Head of caudate nucleus (tissue), 42 donors: ENCODE measurements at places on chromosomes 5 and 9.

GRCh38 chr9:135787776-135788575 is 86.0 kb downstream of the KCNT1 start:
- DNase-seq = no peak

DNA sequence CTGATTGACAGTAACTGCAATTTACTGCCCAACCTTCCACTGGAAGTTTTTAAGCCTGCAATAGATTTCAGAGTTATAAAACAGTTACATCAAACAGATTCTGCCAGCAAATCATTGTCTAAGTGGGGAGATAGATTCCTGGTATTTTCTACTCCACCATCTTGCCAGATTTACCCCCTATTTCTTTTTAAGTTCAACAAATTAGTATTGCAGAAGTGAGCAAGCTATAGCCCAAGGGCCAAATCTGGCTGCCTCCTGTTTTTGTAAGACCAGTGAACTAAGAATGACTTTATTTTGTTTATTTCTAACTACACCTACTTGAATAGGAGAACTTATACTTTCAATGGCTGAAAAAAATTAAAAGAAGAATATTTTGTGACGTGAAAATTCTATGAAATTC is 8.8 kb upstream of the TMEM171 start:
- no peak for DNase-seq

GRCh38 chr9:76161106-76161505 is 233.1 kb downstream of the RFK start:
- no peak for DNase-seq

GRCh38 chr9:125755340-125755739 is 8.2 kb downstream of the PBX3 start:
- no peak for DNase-seq

DNA sequence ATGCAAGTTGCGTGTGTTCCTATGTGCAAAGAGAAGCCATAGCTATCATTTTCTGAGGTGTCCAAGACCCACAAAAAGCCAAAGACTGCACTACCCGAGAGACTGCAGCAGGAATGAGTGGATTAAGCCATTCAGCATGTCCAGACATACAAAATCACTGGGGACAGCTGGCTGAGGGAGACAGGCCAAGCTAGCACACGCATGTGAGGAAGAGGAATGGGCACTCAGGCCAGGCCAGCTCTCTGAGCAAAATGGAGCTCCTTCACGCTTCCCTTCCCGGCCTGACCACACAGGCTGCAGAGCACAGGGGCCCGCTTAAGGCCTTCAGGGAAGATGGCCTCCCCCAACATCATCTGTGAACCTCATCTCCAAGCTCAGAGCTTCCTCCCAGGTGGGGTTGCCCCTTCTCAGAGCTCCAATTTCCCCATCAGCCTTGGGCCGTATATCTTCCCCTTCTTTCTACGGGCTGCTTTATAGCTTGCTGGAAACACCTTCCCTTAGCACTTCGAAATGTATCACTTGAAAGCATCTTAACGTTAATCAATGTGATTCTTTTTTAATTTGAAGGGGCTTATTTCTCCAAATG is 8.4 kb downstream of the DCANP1 start:
- DNase-seq = no peak

DNA sequence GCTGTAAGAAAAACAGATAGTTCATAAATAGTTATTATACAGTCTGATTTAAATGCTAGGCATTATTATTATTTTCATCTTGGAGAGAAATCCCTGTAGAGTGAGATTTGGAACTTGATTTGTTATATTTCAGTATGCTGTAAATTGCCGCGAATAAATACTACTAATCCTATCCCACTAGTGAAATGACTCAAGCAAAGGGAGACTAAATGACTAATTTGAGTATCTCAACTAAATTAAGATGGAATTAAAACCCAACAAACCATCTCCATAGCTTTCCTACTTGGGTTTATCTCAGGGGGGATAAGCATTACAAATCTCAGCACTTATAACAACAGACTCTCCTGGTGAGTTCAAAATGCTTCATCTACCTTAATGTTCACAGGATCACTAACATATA is 206.0 kb downstream of the MCTP1 start:
- no peak for DNase-seq

GRCh38 chr9:130227833-130228232 is 37.7 kb upstream of the HMCN2 start:
- no peak for DNase-seq

DNA sequence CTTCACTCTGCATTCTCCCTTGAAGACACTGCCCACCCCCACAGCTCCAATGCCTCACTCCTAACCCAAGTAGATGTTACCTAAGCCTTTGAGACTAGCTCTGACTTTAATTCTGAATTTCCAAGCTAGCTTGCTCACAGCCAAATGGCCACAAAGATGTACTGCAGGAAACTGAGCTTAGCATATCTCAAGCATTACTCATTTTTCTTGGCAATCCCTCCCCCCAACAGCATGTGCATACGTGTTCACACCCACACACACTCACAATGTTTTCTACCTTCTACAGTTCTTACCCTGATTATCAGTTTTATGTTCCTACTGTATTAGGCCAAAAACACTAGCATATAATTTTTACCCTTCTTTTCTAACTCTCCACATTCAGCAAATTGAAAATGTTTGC is 13.7 kb upstream of the GRIA1 start:
- no peak for DNase-seq

- no peak for DNase-seq
Measured at GRCh38 chr5:138523406-138523805, 19.6 kb downstream of the ETF1 start.

- no peak for DNase-seq
Measured at GRCh38 chr5:127596501-127596900, 52.4 kb upstream of the CTXN3 start.

DNA sequence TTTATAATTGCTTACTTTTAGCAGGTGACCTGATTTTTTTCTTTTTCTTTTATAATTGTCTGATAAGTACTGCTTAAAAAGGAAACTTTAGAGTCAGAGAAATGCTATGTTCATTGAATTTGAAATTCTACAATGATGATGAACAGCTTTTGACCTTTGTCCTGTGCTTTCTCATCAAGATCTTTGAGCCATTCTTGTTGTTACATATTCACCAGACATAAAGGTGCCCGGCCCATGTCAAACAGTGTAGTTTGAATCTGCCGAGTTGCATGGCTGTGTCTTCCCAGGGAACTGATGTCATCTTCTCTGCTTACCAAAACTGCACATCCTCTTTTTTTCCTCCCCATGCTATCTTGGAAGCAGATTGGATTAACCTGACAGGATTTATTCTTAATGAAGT is 163.6 kb downstream of the LRRC70 start:
- DNase-seq = no peak

DNA sequence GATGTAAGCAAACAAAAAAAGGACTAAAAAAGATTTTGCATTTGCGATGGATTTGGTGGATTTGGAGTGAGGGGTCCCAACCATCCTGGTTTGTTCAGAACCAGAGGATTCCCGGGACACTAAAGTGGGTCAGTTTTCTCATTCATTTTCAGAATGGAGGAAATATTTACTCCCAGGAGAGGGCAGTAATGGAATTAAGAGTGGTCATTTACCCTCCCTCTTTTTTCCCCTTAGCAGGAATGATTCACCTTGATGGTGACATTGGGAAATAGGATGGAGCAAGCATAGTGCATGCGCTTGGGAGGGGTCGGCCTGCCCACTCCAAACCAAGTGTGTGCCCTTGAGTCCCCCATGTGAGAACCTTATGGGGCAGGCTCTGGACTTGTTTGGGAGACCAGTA is 164.2 kb upstream of the PUM3 start:
- no peak for DNase-seq

DNA sequence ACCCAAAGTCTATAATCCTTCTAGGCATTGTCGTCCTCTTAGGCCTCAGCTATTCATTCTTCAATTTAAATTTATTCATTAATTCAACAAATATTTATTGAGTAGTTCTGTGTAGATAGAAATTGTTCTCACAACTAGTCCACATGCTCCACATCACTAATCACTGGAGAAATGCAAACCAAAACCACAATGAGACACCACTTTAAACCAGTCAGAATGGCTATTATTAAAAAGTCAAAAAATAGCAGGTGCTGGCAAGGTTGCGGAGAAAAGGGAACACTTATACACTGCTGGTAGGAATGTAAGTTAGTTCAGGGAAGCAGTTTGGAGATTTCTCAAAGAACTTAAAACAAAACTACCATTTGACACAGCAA is 51.1 kb upstream of the TNFSF15 start:
- no peak for DNase-seq
